ENCODE measurements at places on chromosomes 6 and 20.

- no peak for DNase-seq
Observed at GRCh38 chr6:81791756-81792155, 39.3 kb upstream of the TENT5A start.

DNA sequence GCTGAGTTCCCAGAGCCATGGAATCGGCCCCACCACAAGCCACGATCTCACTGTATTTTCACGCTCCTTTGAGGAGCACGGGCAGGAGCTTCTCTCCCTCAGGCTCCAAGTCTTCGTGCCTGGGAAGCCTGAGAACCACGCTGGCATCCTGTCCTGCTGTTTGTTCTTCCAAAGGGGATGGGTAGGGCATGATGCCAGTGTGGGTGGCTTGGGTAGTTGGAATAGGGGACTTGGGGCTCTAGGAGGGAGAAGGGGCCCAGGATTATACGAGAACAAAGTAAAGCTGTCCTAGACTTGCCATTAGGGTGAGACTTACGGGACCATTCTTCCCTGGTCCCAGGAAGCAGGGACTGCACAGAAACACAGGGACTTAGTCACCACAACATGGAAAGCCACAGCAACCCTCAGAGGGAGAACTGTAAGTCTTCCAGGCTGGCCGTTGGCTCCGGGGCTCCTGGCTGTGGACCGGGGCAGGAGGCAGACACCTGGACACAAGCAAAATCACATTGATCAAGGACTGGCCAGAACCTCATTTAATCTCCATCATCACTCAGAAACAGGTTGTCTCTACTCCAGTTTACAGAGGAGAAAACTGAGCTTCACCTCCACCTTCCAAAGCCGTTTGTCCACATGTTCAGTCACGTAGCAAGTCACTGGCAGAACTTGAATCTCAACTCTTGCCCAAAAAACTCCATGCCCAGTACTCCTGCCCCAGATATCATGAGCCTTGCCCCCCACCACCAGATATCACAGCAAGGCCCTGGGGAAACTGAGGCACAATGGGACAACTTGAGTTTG, 1.3 kb downstream of the CCN5 start:
- DNase-seq = no peak

DNA sequence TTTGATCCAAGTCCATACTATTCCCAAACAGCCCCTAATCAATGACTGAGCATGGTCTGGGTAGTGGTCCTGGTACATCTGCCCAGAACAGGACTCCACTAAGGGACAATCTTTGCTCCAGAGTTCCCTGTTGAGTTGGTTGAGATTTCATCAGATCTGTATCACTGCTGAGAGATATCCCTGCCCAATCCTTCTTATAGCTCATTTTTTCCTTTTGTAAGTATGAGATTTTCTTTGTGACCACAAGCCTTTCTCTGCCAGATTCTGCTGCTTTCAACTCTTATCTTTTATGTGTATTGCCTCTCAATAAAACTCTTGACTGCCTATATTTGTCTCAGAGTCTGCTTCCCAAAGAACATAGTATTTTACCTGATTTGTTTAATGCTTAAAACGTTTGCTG, 46.2 kb upstream of the LAMA2 start:
- DNase-seq = no peak

DNA sequence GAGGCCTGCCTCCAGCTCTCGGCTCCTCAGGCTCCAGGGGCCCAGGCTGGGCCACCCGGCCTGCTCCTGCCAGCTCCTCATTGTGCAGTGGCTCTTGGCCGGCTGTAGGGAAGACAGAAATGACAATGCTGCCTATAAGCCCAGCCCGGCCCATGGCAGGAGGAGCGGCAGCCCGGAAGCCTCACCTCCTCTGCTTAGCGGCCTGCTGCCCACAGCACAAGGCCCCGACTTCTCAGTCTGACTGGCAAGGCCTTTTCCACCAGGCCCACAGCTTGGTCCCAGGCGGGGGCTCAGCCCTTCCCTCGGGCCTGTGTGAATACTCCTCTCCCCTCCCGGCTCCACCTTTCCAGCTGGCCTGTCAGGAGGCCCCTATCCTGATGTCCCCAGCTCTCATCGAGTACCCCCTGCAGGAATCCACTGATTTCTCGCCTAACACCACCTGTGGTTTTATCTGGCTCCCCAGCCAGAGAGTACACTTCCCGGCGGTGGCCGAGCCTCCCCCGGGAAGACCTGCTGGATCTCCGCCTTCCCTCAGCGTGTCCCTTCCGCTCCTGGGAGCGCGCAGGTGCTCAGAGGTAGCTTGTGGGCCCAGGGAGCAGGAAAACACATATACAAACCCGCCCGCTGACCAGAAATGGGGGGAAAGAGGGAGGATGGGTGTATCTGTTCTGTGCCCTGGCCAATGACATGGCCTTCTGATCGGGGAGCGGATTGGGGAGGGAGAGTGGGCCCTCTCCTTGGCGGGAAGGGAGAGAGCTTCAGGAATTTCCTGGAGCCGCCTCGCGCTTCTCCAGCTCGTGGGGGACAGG, 963 bp downstream of the DDRGK1 start:
- DNase-seq = no peak

DNA sequence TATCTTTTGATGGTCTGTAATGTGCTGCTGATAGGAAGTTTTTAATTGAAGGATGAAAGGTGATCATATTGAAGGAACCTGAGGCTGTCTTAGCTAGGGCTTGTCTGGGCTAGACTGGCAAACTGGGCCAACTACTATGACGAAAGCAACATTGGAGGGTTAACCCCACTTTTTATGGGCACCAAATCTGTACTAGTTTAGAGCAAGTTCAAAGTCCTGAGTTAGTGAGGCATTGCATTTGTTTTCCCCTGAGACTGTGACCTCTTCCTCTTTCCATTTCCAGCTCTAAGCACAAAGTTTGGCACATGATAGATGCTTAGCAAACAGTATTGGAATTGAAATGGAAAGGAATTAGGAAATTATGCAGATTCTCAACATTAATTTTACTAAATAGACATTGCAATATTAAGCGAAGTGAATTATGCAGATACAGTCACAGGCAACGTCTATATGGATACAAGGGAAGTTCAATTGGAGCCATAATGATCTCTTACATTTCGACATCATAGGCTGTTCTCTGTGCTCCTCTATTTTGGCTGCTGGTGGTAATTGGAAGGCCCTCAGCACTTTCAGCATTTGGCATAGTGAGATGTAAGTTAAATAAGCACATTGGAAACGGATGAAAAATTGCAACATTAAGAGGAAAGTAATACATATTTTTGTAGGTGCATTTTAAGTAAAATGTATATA, 22.2 kb downstream of the CEP57L1 start:
- DNase-seq = no peak

- no peak for DNase-seq
Observed at GRCh38 chr20:46964618-46965455, 70.2 kb downstream of the EYA2 start.

DNA sequence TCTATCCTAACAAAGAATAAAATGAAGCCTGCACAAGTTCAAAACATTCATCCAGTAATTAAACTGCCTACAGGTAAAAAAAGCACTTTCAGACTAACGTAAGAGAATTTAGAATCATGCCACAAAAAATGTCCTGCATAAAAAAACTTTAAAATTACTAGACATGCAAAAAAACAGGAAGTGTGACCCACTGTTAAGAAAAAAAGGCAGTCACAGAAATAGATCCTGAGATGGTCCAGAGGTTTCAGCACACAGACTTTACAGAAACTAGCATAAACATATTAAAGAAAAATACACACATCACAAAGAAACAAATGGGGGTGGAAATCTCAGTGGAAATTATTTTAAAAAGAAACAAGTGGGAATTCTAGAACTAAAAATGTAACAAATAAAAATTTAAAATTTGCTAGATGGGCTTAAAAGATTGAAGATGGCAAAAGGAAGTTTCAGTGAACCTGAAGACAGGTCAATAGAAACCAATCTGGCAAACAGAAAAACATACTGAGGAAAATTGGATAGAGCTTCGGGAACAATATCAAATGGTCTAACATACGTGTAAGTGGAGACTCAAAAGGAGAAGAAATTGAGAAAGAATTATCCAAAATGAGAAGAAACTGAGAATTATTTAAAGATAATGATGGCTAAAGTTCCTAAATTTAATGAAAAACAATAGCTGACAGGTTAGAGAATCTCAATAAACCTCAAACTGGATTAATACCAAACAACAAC, 3.4 kb upstream of the ZNF133 start:
- no peak for DNase-seq

- DNase-seq = no peak
Observed at GRCh38 chr6:166645896-166646295, 18.8 kb upstream of the RPS6KA2 start.

GRCh38 chr6:13488896-13489237, 1.5 kb upstream of the GFOD1 start:
- no peak for DNase-seq

- DNase-seq = no peak
Observed at GRCh38 chr20:43096126-43096930, 93.4 kb downstream of the PTPRT start.

GRCh38 chr6:166908811-166909210, 47.5 kb downstream of the RNASET2 start:
- no peak for DNase-seq

Data from urothelium cell line (cell line).